ENCODE measurements at places on chromosomes 11 and 22.

DNA sequence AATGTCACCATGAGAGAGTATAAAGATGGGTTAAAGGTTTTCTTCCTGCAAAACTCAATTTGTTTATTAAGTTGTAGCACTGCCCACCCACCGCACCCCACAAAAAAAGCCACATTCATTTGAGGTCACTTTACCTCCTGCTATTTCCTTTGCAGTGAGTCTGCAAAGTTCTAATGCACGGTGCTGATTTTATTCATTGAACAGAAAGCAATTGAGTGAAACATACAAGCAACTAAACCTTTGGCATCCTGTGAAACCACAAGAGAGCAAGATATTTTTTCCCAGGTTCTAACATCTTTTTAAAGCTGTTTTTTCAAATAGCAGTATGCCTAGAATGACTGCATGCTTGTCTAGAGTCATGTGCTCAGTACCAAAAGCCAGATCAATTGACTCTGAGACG is 39.0 kb downstream of the RRAS2 start:
- no peak for DNase-seq

- no peak for DNase-seq
These were observed 24.1 kb downstream of the ZNRF3 start for GRCh38 chr22:28907311-28908008.

DNA sequence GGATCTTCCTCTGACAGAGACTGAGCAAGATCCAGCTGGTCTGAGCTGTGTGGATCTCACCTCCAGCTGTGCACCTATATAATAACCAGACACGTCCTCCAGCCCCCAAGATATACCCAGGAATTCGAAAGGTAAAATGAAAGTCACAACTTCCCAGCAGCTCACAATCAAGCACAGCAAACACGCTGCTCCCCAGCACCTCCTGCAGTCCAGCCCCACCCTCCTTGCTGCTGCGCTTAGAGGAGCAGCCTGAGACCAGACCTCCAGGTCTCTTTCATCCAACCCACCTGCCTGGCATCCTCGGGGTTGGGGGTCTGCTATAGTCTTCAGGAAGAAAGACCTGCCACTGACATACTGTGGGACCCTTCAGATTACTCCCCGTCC is 3.0 kb upstream of the APOL4 start:
- DNase-seq = no peak

DNA sequence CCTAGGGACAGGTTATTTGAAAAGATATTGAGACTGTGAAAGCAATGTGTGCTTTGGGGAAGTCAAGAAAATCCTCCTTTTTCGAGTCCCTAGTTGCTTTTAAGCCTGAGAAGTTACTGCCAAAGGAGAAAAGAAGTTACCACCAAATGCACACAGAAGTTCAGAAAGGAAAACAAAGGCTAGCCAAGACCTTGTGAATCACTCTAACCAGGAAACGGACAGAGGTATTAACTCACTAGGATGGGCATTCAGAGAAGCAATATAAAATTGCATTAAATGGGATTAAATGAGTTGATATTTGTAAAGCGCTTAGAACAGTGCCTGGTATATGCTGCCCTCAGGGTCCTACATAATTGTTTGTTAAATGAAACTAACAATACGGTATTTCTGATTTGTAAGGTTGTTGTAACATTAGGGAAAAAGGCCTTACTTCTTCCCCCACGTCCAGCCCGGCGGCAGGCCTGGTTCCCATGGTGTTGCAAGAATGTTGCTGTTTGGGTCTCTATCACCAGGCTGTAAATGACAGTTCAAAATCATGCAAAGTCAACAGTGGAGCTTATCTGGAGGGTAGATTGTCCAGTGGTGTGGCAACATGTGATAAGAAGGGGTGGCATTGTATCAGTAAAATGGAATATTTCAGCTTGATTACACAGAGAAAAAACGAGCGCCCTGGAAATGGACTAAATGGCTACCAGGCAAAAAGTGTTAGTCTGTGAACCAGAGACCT is 7.1 kb downstream of the TMA7B start:
- DNase-seq = no peak

GRCh38 chr11:79609511-79609910 is 168.7 kb upstream of the TENM4 start:
- peak; percentile 9 for DNase-seq

DNA sequence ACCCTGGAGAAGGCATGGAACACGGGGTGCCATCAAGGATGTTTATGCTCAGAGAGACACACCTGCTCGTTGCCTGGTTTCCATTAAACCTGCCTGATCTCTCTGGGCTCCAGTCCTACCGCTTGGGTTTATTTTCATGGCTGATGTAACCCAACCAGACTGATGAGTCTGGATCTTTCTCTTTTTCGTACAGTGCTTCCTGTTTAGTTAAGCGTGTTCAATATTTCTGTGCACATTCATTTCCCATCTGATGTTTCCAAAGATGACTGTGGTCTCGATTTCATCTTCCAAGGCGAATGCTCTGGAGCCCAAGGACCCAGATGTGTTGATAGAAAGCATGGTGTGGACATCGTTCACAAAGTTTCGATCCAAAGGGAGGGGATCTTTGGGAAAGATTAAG is 84.3 kb downstream of the SNX19 start:
- DNase-seq = no peak

DNA sequence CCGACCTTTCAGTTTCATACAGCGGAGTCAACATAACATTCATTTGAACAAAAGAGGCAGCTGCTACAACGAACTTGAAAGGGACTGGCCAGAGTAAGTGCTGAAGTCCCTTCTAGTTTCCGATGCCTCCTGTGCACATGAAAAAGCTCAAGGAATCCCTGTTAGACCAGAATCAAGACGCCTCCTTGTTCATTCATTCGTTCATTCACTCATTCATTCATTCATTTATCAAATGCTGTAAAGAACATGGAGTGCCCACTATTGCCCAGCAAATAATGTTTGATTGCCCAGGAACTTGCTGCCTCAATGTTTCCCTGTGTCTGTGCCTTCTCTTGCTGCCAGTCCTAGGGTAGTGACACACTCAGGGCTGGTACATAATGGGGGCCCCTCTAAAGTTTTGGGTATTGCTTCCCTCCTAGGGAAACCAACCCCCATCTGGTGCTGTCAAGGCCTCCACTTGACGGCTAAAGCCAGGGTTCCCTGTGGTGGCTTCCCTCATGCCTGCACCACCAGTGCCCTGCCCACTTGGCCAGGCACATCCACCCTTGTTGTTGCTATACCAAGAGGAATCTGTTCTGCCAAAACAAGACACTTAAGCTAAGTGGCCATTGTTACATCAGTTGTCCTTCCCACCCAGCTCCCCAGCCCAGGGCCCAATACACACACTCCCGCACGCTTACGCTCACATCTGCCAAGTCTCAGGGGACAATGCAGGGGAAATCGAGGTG is 3.8 kb downstream of the TMPRSS13 start:
- DNase-seq = no peak

Measured in Ammon's horn (tissue), 1 donor.